ENCODE measurements at places on chromosomes 2 and 18. TPM values are rescaled to one million over a fixed set of nuclear protein-coding genes. Genes with fewer than 3 reads are reported as not detected.

- DNase-seq, result no peak
Observed at GRCh38 chr2:66569321-66569851, 134.5 kb downstream of the MEIS1 start.

DNA sequence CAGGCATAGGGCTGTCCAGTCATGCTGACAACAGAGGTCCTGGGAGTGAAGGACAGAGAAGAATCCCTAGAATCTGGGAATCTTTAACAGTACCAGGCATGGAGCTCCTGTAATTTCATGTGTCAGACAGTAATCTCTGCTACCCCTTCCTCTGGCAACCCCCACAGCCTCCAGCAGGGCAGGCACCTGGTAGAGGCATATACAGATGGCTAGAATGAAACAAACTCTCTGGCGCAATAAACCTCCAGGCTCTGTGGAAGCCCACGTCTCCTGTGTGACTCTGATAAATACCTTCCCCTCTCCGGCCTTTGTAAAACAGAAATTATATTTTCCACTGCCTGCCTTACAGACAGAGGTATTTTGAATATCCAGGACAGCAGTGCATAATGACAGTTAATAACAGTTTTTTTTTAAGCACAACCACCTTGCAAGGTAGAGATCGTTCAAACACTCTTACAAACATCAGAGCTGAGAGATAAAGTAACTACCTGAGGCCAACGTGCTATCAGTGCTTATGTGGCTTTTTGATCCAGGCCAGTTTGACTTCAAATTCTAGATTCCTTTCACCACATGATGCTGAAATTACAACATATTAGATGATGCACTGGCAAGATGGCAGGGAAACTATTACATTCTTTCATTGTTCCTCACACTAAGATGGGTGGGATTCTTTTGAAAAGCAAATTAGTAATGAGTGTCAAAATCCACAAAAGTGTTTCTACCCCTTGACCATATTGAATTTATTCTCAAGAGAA is 47.7 kb upstream of the TMEM247 start:
- DNase-seq, result no peak

DNA sequence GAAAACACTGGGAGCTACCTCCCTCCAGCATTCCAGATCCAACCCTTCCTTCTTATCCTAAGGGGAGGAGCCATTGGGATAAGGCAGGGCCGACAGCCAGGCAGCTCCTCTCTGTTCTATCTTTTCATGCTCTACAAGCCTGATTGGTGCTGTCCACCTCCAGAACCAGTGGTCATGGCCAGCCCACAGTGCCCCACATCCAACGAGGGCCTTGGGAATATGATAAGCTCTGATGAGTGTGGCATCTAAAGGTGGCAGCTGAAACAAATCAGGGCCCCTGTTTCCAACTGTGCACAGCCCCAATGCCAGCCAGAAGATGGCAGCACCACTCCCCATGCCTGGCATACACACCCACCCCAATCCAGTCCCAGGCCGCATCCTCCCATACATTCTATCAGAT is 329.3 kb downstream of the C1D start:
- no peak for DNase-seq

RAD51AP2 gene
- 0.18 TPM for polyA plus RNA-seq

STARD6 gene
- 0.20 TPM for polyA plus RNA-seq

DSC3 gene
- 2.0 TPM for polyA plus RNA-seq

Measured in right renal pelvis (tissue), 4 donors.